Adrenal gland (tissue), 19 donors: ENCODE measurements at places on chromosomes 11 and 22. TPM values are rescaled to one million over a fixed set of nuclear protein-coding genes. Genes with fewer than 3 reads are reported as not detected.

GRCh38 chr11:67290801-67291200, 1.7 kb downstream of the ANKRD13D start:
- peaks cover 51% of the 10 kb centered on the region for H3K36me3 ChIP-seq
- H3K27ac ChIP-seq: no peak overlapping the region
- no peak for DNase-seq
- no peaks in the 10 kb centered on the region for H3K27me3 ChIP-seq

GRCh38 chr22:44519886-44520285, 21.9 kb upstream of the RTL6 start:
- no peak overlapping the region for H3K27ac ChIP-seq
- H3K4me1 ChIP-seq: no peaks in the 10 kb centered on the region
- no peak for DNase-seq

Gene MS4A4E
- polyA plus RNA-seq: not detected

GRCh38 chr22:36923131-36923788, 9.8 kb downstream of the CSF2RB start:
- no peak overlapping the region for H3K4me3 ChIP-seq
- no peaks in the 10 kb centered on the region for H3K36me3 ChIP-seq
- no peaks in the 10 kb centered on the region for H3K27me3 ChIP-seq
- no peak overlapping the region for H3K27ac ChIP-seq
- no peak for DNase-seq

GRCh38 chr22:40585310-40585751, 51.2 kb downstream of the MRTFA start:
- H3K27me3 ChIP-seq: no peaks in the 10 kb centered on the region
- H3K4me1 ChIP-seq: no peaks in the 10 kb centered on the region
- no peak for DNase-seq
- H3K4me3 ChIP-seq: no peak overlapping the region

DNA sequence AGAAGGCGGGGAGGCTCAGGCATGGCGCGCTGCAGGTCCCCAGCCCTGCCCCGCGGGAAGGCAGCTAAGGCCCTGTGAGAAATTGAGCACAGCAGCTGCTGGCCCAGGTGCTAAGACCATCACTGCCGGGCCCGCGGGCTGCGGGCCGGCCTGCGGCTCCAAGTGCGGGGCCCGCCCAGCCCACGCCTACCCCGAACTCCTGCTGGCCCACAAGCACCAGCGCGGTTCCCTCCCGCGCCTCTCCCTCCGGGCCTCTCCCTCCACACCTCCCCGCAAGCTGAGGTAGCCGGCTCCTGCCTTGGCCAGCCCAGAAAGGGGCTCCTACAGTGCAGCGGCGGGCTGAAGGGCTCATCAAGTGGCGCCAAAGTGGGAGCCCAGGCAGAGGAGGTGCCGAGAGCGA, 4.6 kb upstream of the RDX start:
- H3K27ac ChIP-seq: no peak overlapping the region
- DNase-seq: peak; percentile 27
- no peaks in the 10 kb centered on the region for H3K27me3 ChIP-seq
- H3K36me3 ChIP-seq: no peaks in the 10 kb centered on the region

Gene CARD10
- polyA plus RNA-seq: 17.4 TPM

Gene FLRT1
- 5.0 TPM for polyA plus RNA-seq

GRCh38 chr11:29129844-29130243, 887.0 kb downstream of the KCNA4 start:
- no peaks in the 10 kb centered on the region for H3K27me3 ChIP-seq
- no peaks in the 10 kb centered on the region for H3K36me3 ChIP-seq
- H3K27ac ChIP-seq: no peak overlapping the region
- H3K4me1 ChIP-seq: no peaks in the 10 kb centered on the region
- no peak for DNase-seq

Gene ZC3H12C
- polyA plus RNA-seq: 8.8 TPM

Gene SGSM1
- polyA plus RNA-seq: 2.0 TPM

Gene OR8G1
- polyA plus RNA-seq: not detected
